ENCODE measurements at places on chromosomes 1 and 21. TPM values are rescaled to one million over a fixed set of nuclear protein-coding genes. Genes with fewer than 3 reads are reported as not detected.
A peak's percentile ranks its signal among the peaks of the same experiment; 100 is the strongest.

PTGER3 gene
- total RNA-seq = 0.29 TPM

DNA sequence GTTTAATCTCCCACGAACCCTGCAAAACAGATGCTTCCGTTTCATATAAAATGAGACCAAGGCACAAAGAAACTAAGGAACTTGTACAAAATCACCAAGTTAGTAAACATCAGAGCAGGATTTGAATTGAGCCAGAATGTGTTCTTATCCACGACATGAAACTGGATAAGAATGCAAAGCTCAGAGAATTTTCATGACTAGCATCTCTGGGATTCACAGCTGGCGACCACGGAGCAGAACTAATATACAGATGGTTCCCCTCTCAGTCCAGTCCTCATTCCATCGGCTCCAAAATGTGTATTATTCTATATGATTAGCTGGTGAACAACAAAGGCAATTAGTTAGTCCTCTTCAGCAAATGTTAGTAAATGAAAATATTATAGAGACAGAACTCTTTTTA is 72.3 kb upstream of the ERG start:
- no peak for DNase-seq

DNA sequence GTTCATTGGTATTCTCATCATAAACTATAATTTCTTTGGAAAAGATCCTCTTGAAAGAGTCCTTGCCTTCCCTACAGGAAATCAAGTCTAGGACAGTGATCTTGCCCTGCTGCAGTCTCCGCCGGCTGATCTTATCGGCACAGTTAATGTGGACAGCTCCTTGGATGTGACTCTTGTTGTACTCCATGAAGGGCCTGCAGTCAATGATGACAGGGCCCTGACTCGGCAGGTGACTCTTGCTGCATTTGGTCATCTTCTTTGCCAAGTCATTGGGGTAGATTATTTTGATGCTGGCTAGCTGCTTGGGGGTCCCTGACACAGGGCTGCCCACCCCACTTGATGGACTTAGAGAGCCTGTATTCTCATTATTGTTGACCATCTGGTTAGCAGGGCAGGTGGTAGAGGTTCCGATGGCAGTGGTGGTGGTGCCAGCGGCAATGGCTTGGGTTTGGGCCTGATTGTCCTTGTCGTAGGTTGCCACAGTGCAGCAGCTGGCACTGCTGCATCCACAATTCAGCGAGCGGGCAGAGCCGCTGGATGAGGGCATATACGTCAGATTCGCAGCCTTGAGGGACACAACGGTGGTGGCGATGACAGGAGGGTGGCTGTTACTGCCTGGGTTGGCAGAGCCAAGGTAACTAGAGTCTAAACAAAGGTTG is 2.7 kb downstream of the DUSP10 start:
- no peak for DNase-seq

DNA sequence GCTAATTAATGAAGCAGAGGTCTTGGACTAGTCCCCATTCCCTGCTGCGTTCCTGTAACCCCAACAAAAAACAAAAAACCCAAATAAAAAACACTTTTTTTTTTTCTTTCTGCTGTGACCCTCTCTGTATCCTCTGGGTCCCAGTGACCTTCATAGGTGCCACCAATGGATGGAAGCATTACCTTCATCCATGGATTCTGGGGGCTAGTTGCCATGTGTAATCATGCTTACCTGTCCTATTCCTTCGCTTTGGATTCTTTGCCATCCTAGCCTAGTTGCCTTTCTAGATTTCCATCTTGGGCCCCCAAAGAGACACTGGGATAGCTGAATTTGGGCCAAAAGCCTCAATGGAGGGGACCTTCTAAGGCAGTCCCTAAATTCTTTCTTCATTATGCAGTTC is 1208.7 kb downstream of the BRINP3 start:
- DNase-seq = no peak

CFH gene
- 8.7 TPM for total RNA-seq

FCRL2 gene
- not detected for total RNA-seq

CFHR4 gene
- total RNA-seq = not detected

TRIM33 gene
- total RNA-seq = 72.3 TPM

GRCh38 chr1:227896710-227897655 is 50.7 kb downstream of the WNT9A start:
- DNase-seq = peak; percentile 35

DNA sequence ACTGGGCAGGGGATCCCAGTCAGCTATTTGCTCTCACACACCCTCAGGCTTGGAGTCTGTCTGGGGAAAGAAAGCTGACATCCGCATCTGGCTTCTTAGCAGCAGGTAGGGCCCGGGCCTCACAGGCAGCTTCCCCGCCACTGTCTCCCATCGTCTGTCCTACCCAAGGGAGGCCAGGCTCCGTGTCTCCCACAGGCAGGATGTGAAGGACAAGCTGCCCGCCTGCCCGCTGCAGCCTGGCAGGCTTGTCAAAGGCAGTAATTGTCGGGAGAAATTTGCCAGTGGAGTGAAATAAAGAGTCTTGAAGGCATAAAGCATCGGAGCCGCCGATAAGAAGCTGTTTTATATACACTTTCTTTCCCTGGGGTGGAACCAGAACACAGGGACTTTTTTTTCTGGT is 44.0 kb upstream of the DISP3 start:
- no peak for DNase-seq

GRCh38 chr1:232174306-232174705 is 455.6 kb downstream of the SIPA1L2 start:
- DNase-seq = no peak

PPIAL4G gene
- not detected for total RNA-seq

FCMR gene
- total RNA-seq = not detected

INPP5B gene
- total RNA-seq = 21.5 TPM

DNA sequence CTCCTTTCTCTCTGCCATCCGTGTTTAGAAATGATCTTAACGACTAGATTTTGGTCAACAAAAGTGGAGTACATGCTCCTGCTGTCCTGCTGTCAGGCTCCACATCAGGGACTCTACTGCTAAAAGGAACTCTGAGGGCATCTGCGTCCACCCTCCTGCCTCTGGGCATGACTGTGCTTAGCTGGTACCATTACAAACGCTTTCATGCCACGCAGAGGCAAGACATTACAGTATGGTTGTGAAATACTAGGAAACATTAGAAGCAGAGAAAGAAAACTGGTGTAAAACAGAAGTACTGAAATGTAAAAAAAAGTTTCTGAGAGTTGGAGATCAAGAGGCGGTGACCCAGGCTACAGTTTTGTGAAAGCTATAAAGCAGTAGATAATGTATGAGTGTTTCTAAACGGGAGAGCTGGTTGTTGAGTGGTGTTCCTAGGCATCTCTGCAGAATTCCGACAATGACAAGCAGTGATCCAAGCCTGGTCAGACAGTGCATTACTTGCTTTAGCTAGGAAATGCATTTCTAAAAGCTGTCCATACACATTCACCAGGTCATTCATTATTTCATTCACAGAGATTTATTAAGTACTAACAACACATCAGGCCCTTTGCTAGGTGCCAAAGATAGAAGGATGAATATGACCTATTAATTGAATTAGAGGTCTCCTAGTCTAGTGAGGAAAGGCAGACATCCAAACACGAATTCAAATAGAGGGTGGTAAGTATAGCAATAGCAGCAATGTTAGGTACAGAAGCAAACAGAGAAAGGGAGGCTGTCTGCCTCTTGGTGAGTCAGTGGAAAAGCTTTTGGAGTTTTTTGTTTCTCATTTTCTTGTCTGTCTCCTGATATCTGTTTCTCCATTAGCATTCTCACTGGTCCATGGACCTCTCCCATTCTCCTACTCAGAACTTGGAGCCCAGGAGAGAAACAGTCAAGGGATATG is 401.9 kb downstream of the LMO4 start:
- no peak for DNase-seq

DNA sequence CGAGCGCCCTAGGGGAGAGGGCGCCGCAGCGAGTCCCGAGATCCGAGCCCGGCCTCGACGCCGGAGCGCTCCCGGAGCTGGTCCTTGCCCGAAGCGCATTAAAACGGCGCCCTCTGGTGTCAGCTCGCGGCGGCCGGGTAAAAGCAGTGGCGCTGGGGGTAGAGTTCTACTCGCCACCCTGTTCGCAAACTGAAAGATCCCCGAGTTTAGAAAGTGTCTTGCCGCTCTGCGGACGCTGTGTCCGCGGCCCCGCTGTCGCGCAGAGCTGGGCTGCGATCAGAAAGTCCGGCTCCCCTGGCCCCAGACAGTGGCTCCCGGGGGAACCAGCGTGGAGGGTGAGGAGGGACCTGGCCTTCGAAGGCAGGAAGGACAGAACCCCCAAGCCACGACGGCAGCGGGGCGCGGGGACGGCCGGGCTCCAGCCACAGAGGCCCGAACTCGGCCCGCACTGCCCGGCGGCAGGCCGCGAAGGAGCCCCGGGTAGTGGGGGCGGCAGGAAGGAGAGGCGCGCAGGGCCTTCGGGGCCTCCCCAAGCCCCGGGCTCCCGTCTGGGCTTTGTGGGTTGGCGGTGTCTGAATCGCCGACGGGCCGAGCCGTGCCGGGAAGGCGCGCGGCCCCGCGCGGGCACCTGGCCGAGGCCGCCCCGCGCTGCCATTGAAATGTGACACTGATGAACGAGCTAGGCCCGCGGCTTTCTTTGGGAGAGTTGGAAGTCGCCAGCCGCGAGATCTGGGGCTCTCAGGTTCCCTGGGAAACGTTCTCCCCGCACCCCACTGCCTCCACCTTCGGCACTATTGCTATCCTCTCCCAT is 39.1 kb upstream of the NFIA start:
- DNase-seq = peak; percentile 71

GRCh38 chr1:41918450-41919043 is at the start of gene HIVEP3:
TSS of gene HIVEP3 (minus strand) at chr1:41918922.
- DNase-seq = no peak

YY1AP1 gene
- total RNA-seq = 56.2 TPM

- DNase-seq = no peak
Observed at GRCh38 chr1:31441970-31442647, 29.1 kb downstream of the SERINC2 start.

KRTAP19-1 gene
- total RNA-seq = not detected

CASQ2 gene
- 0.24 TPM for total RNA-seq

GRCh38 chr21:28541371-28542112 is 451.1 kb downstream of the LTN1 start:
- DNase-seq = no peak

PHGDH gene
- total RNA-seq = 149 TPM

SH2D2A gene
- 0.58 TPM for total RNA-seq

GRCh38 chr1:171480035-171480434 is 5.3 kb upstream of the PRRC2C start:
- DNase-seq = no peak

GRCh38 chr1:67882196-67882958 is 49.1 kb upstream of the GNG12 start:
- DNase-seq = no peak

- no peak for DNase-seq
Observed at GRCh38 chr1:245434280-245434679, 279.5 kb downstream of the KIF26B start.

GRCh38 chr1:26771643-26772321 is 16.0 kb upstream of the PIGV start:
- no peak for DNase-seq

DNA sequence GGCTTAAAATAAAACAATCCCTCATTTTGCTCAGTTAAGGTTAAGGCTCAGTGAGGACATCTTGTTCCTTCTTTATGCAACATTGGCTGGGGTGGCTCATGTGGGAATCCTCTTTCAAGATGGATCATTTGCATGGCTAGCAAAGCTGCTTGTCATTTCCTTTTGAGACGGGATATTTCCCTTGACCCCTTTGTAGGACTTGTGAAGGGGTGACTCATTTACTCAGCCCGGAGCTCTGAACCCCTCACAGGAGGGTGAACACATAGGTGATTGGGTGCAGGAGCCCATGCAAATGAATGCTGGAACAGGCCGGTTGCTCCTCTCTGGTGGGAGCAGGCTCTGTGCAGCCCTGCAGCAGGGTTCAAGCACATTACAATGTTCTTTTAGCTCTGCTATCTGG is 15.8 kb upstream of the C8A start:
- DNase-seq = no peak

PRAMEF14 gene
- not detected for total RNA-seq

DNA sequence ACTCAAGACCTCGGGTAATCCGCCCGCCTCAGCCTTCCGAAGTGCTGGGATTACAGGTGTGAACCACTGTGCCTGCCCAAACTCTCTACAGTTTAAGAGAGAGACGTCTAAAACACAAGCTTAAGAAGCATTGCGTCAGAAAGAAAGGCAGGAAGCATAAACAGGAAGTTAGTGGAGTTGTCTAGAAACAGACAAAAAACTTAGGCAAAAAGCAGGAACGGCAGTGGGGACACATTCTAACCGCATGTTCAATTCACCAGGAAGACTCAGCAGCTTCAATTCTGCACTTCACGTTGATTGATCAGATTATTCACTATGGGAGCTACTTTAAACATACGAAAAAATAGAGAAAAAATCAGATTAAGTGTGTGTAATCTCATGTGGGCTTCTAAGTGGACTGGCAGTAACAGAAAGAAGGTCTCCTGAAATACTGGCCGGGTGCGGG is 7.4 kb downstream of the CFAP74 start:
- DNase-seq = no peak

PRDM16 gene
- 1.2 TPM for total RNA-seq

GBP3 gene
- 6.4 TPM for total RNA-seq

GRCh38 chr1:116323491-116323890 is 49.6 kb upstream of the ATP1A1 start:
- DNase-seq = no peak

GRCh38 chr21:34299168-34299539 is 64.7 kb upstream of the KCNE2 start:
- DNase-seq = no peak

- DNase-seq = no peak
Observed at GRCh38 chr1:38059635-38060250, 13.2 kb upstream of the POU3F1 start.

GRCh38 chr1:164625004-164625617 is 66.1 kb downstream of the PBX1 start:
- no peak for DNase-seq

DNA sequence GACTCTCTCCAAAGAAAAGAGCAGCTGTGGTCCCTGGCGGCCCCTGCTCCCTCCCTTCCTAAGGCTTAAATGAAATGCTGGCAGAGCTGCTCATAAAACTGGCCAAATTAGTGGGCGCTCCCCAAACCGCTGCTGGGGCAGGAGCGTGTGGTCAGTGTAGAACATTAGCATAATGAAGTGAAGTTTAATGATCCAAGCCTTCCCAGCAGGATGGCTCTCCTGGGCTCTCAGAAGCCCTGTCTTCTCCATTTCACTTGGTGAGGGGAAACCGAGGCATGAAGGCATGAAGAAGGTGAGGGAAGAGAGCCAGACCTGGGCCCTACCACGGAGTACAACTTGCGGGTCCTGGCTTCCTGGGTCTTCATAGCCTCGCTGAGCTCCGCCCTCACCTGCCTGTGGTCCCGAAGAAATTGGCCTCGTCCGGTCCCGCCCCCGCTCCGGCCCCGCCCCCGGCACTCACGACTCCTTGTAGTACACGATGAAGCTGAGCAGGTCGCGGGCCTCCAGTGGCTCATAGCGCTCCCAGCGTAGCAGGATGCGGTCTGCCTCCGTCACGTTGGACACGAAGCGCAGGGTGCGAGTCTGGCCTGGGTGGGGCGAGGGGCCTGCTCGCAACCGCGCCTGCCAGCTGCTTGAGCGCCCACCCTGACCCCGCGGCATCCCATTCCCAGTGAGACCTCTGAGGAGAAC is 10.3 kb downstream of the INSRR start:
- no peak for DNase-seq

GRCh38 chr1:21048462-21048861 is 128.2 kb downstream of the EIF4G3 start:
- no peak for DNase-seq

VAV3 gene
- 3.2 TPM for total RNA-seq

GRCh38 chr1:43292216-43292615 is 6.8 kb upstream of the C1orf210 start:
- no peak for DNase-seq

- DNase-seq = peak; percentile 73
Observed at GRCh38 chr1:42380586-42381279, at the start of gene RIMKLA. TSS of gene RIMKLA (plus strand) at chr1:42380792. CDS start at chr1:42380935, 143 bp downstream.
